Nucleus accumbens (tissue), 56 donors: ENCODE measurements at places on chromosomes 3 and 15.

GRCh38 chr15:82231233-82231632 is 31.3 kb downstream of the EFL1 start:
- no peak for DNase-seq

GRCh38 chr3:72576563-72576962 is 271.7 kb downstream of the SHQ1 start:
- no peak for DNase-seq

DNA sequence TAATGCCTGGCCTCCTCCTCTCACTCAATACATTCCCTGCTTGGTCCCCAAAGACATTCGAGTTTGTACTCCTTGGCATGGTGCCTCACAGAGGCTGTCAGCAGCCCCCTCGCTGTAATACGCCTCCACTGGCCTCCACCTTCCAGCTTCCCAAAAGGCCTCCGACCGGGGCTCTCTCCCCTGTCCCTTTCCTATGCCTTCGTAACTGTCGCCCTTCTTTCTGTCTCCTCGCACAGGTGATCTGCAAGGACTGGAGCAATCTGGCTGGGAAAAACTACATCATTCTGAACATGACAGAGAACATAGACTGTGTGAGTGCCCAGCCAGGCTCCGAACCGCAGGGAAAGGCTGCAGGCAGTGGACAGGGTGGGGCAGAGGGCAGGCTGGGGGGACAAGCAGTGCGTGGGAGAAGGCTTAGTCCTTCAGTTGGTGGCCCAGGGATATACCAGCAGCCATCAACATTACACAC is 10.7 kb upstream of the ABTB1 start:
- DNase-seq = no peak

DNA sequence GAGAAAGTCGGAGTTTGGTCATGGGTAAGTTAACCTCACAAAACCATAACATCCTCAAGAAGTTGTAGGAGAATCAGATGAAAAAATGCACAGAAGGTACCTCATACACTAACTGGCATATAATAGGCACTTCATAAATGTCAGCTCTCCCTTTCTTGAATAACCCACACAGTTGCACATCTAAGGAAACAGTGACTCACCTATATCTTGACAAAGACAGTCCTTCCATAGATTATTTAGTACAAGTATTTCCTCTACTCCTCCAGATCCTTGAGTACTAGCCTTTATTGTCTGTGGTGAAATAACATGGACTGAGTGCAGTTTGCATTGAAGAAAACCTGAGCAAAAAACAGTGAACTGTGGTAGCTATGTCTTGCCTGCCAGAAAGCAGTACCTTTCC is 46.6 kb downstream of the MAGI1 start:
- no peak for DNase-seq

GRCh38 chr3:44568561-44568960 is 13.6 kb downstream of the ZKSCAN7 start:
- DNase-seq = no peak

DNA sequence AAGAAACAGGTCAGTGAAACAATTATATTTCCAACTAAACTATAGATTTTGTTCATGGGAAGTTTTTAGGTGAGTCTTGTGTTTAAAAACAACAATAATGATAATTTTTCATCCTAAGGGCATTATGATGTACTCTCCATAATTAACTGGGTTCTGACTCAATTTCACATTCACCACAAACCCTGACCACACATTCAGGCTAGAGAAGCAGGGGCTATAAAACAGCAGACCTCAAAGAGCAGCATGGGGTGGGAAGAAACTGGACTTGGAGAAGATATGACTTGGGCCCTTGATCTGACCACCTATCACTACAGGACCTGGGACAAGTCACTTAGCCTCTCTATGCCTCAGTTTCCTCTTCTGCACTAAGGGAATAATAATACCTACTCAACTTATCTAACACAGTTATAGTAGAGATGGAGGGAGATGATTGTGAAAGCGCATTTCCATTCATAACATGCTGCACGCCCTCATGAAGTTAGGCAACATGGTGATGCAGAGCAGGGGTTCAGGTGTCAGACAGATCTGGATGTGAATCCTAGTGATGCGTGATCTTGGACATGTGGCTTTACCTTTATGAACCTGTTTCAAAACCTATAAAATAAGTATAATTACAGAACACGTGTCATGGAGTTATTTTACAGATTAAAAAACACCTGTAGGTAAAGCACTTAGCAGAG is 63.0 kb upstream of the ACP3 start:
- no peak for DNase-seq

GRCh38 chr15:70356919-70357318 is 259.2 kb upstream of the TLE3 start:
- DNase-seq = no peak

- DNase-seq = no peak
Observed at GRCh38 chr15:90625037-90625436, 92.1 kb upstream of the BLM start.

DNA sequence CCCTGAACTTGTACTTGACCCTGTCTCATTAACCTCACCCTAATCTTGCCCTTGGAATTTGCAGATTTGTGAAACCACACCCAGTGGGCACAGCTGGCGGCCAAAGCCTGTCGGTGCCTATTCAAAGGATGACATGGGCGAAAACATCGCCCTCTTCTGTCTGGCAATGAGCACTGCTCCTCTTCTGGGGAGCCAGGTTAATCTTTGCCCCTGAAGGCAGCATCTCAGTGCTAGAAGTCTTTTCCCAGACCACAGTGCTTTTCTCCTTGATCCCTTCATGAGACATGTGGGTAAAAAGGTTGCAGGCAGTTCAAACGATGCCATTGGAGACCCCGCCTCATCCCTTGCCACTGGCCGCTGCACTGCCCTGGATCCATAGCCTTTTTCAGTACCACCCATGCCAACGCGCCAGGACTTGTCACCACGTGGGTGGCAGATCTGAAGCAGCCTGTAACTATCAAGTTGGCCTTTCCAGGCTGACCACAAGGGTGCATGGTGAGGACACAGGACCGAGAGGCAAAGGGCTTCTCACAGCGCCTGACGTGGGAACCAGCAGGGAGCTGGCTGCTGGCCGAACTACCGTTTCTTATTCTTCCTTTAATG is 6.5 kb upstream of the DNASE1L3 start:
- DNase-seq = peak; percentile 67

GRCh38 chr15:33086500-33087121 is 107.9 kb downstream of the FMN1 start:
- DNase-seq = no peak

- DNase-seq = no peak
Observed at GRCh38 chr3:43411429-43411828, 125.1 kb downstream of the SNRK start.

DNA sequence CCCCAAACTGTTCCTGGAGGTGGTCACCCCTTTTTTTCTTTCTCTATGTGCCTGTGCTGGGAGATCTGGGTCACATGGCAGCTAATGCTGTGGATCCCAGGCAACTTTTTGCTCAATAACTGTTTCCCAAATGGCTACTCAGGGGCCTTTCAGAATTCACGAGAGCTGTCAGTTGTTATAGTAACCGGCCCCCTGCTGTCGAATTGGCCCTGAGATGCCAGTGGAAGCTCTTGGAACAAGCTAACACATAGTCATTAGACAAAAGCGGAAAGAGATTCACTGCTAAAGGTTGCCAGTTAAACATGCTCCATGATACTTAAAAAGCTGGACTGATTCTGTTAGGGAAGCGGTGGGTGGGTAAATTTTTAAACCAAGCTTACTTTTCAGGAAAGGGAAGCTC is 144.1 kb downstream of the FEZF2 start:
- no peak for DNase-seq

DNA sequence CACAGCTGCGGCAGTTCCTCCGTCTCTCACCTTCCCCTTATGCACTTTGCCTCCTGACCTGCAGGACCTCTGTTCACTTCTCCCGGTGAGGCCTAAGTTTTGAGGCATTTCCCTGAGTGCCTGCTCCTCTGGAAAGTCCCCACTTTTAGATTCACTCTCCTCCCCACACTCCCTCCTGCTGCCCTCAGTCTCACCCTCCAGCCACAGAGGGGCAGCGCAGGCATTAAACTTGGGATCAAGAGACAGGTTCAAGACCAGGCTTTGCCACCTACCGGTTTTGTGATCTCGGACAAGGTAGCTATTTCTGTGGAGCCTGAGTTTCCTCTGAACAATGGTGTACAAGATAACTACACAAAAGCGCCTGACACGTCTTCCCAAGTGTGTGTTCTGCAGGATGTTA is 19.4 kb downstream of the SLC6A11 start:
- no peak for DNase-seq

- DNase-seq = no peak
Observed at GRCh38 chr15:86846036-86846435, 766.4 kb downstream of the AGBL1 start.

DNA sequence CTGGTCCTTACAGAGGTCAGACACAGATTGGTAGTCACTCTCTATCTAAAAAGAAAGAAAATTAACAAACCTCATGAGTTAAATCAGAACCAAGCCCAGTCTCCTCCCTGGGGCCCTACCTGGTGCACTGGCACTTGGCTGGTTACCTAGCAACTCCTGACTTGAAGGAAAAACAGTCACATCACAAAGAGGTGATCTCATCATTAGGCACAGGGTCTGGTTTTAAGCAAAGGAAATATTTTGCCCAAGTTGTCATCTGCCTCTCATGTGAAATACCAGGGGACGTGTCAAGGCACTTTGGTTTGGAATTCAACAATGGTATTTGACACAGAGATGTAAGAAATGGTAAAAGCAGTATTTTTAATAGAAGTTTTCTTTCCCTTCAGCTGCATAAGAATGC is 47.7 kb upstream of the FMN1 start:
- peak; percentile 1 for DNase-seq

GRCh38 chr15:42528970-42529369 is 19.6 kb downstream of the LRRC57 start:
- DNase-seq = no peak

GRCh38 chr3:188711881-188712247 is 459.9 kb upstream of the TPRG1 start:
- DNase-seq = no peak

DNA sequence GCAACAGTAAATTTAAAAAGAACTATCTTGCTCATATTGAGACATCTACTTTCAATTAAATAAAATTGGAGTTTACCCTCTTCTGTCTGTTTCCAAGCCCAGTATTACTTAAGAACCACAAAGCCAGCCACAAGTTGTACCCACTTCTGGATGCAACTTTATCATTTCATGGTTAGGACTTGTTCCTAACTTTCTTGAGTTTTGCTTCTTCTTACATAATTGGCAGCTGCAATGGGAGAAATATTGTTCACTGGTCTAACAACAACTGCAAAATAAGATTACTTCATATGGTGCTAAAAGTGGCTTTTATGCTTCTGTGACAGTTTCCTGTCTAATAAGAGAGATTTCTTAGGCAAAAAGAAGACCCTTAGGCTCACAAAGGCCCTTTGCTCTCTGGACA is 240.6 kb downstream of the OTOL1 start:
- no peak for DNase-seq

DNA sequence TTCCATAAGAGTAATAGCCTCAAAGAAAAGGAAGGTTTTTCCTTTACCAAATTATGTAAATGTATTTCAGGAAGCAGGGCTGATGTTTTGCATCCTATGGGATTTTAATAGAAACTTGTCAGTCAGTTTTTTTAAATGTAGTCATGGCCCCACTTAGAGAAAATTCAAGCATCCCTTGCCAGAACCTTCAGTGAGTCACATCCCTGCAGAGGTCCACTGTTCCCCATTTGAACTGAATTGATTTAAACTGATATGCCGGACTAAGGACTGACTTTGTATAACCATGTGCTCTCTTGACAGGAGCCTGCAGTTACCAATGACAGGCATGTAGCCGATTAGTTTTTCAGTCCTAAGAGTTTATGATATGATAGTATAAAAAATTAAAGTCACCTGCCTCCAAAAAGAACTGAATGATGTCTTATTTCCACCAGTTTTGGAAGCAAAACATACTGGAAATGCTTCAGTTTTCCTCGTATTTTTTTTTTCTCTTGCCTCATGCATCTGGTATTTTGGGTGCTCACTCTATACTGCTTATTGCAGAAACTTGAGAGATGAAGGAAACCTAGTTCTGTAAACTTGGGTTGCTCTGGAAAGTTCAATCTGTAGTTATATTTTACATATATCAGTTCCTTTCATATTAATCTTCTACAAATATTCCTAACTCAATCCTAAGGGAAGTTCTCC is 30.7 kb downstream of the LRTM1 start:
- DNase-seq = no peak

DNA sequence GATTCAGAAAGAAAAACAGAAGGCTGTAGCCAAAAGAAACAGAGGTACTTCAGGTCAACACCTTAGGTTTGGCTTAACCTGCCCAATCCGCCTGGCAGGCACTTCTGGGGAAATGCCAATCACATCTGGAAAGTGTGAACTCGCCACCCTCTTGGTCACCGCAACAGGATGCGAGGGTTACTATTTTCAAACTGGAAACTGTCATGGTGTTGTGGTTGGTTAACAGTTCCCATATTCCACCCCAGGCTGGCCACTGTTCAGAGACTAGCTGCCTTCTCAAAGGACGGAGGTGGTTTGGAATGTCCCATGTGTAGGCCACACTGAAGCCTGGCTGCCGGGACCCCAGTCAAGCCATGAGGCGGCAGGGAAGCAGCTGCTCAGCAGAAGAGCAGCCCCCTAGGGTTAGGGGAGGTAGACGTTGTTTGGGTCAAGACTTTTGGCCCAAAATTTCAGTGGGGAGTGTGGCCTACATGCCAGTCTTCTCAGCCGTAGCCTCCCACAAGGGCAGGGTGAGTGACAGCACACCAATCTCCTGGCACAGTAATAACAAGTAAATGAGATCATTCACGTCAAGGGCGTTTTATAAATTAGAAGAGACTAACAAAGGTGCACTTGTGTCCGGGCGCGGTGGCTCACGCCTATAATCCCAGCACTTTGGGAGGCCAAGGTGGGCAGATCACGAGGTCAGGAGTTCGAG is 54.6 kb downstream of the UMPS start:
- DNase-seq = no peak

DNA sequence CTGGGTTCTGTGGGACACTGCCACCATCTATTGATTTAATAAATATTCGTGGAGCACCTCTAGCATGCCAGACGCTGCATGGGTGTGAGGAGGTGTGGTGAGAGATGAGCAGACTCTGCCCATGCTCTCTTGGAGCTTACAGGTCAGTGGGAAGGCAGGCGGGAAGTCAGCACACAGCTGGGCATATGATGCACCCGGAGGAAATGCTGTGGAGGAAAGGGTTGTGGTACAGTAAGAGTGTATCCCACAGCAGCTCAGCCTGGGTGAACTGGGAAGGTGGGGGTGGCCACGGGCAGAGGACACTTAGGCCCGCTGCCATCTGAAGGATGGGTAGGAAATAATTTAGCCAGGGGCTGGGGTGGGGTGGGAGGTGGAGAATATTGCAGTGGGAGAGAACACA is 392.1 kb downstream of the CACNA2D3 start:
- no peak for DNase-seq

DNA sequence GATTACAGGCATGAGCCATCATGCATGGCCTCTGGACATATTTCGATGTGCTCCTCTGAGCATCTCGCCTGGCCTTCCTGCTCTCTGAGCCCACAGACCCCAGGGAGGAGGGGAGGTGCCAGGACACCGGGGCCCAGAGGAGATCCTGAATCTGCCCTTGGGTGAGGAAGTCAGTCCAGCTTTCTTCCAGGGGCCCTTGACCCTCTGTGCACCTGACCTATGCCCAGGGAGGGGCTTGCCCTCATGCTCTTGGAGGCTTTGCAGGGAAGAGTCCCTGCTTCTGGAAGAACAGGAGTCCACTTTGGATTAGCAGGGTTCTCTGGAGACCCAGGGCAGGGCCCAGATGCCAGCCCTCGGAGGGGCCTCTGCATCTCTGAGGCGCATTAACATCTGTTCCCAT is 1.4 kb downstream of the ACSBG1 start:
- DNase-seq = no peak

- DNase-seq = no peak
Observed at GRCh38 chr15:100057281-100057680, 284.5 kb downstream of the ADAMTS17 start.

GRCh38 chr15:93515256-93516051 is 426.4 kb upstream of the RGMA start:
- no peak for DNase-seq
